Esophagus muscularis mucosa (tissue), 4 donors: ENCODE measurements at places on chromosomes 2 and 18. TPM values are rescaled to one million over a fixed set of nuclear protein-coding genes. Genes with fewer than 3 reads are reported as not detected.
A peak's percentile ranks its signal among the peaks of the same experiment; 100 is the strongest.

GRCh38 chr2:177283906-177284305 is 19.4 kb upstream of the NFE2L2 start:
- no peak for DNase-seq

The ABCG8 gene
- not detected for total RNA-seq

The EVA1A gene
- total RNA-seq: 0.69 TPM

GRCh38 chr2:233404222-233404621 is 49.9 kb downstream of the DGKD start:
- no peak for DNase-seq

The CERKL gene
- total RNA-seq: 0.19 TPM

DNA sequence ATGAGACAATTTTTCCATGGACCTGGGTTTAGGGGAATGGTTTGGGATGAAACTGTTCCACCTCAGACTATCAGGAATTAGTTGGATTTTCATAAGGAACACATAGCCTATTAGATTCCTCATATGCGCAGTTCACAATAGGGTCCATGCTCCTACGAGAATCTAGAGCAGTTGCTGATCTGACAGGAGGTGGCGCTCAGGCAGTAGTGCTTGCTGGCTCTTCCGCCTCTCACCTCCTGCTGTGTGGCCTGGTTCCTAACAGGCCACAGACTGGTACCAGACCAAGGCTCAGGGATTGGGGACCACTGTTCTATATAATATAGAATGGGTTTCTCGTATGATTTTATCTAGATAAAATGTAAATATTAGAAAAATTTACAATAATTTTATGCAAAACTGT is 338.7 kb downstream of the CPS1 start:
- no peak for DNase-seq

DNA sequence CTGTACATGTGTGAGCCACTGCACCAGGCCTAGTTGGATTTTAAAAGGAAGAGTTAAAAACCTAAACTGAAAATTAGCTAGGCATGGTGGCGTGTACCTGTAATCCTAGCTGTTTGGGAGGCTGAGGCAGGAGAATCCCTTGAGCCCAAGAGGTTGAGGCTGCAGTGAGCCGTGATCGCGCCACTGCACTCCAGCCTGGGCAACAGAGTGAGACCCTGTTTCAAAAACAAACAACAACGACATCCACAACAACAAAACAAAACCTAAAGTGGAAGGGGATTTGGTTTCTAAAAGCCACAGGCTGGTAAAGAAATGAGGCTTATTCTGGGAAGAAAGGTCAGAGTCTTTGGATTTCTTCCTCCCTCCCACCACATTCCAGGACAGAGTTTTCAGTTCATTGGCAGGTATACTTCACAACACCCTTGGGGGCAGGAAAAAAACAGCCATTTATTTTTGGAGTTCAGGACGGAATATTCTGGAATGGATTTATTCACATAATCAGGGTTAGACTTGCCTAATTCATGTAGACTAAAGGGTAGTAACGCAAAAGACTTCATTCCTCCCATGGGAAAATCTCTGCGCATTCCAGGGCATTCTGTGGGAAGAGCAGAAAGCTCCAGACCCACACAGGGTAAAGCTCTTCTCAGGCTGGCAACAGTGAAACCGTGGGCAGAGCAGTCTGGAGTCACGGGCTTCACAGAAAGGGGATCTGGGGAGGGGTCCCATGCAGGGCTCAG is 34.9 kb downstream of the TEX44 start:
- no peak for DNase-seq

DNA sequence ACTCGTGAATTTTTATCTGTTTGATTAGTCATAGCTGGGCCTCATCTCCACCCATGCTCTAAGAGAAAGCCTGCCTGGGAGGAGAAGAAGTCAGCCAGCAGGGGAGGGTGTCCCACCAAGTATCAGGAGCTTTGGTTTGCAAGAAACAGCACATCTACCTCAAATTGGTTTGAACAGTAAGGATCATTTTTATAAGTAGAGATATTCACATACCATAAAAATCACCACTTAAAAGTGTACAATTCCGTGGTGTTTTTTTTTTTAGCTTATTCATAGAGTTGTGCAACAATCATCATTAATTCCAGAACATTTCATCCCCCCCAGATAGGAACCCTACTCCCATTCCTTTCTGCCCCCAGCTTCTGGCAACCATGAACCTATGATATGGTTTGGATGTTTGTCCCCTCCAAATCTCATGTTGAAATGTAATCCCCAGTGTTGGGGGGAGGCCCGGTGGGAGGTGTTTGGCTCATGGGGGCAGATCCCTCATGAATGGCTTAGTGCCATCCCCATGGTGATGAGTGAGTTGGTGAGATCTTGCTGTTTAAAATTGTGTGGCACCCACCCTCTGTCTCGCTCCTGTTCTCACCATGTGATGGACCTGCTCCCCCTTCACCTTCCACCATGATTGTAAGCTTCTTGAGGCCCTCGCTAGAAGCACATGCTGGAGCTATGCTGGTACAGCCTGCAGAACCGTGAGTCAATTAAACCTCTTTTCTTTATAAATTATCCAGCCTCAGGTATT is 36.2 kb upstream of the HS6ST1 start:
- peak; percentile 42 for DNase-seq

GRCh38 chr2:109066501-109066900 is 62.5 kb upstream of the SH3RF3 start:
- peak; percentile 64 for DNase-seq

DNA sequence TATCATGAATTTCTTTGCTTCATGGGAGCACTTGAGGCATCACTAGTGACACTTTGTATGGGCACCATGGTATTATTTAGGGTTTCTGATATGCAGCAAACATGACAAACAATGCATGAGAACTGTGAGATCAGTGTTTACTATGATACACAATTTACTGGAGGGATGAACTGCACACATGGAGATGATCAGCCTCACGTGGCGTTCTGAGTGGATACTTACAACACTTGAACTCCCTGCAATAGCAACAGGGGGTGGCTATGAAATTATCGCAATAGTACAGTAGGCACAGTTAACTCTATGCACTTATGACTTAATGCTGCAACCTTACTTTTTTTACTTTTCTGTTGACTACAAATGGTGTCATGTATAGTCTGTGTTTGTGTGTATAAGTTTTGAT is 18.5 kb upstream of the UGT1A8 start:
- DNase-seq: no peak

The SCN9A gene
- 4.0 TPM for total RNA-seq

DNA sequence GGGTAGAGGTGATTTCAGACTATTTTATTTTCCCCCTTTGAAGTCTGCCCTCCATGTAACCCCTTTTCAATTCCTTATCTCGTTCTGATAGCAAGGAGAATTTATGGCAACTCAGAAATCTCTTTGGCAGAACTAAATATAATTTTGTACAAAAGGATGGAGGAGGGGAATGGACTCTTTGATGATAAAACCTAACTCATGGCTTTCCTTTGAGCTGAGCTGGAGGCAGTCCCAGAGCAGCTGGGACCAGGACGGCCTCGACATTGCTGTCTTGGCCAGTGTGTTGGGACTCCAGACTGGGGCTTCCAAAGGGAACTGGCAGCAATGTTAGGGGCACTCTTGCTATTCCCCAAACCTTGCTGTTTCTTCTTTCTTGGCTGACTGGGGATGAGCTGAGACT is 47.7 kb downstream of the PAX8 start:
- DNase-seq: no peak

GRCh38 chr2:206521612-206522011 is 78.3 kb downstream of the ADAM23 start:
- no peak for DNase-seq

- DNase-seq: no peak
Measured at GRCh38 chr18:37845498-37845897, 279.9 kb upstream of the CELF4 start.

DNA sequence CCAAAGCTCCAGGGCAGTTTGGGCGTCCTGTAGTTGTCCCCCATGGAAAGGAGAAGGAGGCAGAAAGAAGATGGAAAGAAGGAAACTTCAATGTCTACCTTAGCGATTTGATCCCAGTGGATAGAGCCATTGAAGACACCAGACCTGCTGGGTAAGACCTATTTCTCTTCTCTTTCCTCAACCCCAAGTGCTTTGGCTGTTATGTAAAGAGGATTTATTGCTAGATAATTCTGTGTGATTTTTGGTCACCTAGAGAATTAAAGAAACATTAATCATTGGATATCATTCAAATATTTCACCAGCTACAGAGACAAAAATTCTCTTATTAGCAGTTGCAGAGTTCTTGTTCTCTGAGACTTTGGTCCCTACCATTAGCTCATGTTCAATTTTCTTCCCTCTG is 1.9 kb downstream of the GALNT5 start:
- DNase-seq: no peak

DNA sequence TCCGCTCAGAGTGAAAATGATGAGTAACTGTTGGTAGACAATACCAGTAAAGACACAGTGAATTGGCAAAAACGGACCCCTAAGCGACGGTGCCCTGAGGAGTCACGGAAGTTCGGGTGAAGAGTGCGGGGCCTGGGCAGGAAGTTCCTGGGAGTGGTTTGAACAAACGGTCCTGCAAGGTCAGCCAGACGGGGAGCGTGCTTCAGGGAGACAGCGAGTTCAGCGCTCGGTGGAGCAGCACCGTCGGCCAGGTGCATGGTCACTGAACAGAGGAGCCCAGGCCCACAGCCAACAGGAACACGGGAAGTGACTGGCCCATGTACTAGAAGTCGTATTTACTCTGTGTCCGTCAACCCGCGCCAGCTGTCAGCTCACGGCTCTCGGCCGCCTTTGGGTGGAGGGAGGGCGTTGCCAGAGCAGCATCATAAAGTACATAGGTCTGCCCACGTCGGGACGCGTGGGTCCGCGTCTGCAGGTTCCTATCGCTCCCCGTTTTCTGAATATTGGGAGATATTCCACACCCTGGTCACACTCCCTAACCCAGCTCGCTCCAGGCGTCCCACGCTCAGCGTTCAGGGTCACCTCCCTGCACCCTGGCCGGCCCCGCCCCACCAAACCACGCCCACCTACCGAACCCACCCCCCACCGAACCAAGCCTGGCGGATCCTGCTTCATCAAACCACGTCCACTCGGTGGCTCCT is 75.6 kb upstream of the UXS1 start:
- DNase-seq: peak; percentile 91

DNA sequence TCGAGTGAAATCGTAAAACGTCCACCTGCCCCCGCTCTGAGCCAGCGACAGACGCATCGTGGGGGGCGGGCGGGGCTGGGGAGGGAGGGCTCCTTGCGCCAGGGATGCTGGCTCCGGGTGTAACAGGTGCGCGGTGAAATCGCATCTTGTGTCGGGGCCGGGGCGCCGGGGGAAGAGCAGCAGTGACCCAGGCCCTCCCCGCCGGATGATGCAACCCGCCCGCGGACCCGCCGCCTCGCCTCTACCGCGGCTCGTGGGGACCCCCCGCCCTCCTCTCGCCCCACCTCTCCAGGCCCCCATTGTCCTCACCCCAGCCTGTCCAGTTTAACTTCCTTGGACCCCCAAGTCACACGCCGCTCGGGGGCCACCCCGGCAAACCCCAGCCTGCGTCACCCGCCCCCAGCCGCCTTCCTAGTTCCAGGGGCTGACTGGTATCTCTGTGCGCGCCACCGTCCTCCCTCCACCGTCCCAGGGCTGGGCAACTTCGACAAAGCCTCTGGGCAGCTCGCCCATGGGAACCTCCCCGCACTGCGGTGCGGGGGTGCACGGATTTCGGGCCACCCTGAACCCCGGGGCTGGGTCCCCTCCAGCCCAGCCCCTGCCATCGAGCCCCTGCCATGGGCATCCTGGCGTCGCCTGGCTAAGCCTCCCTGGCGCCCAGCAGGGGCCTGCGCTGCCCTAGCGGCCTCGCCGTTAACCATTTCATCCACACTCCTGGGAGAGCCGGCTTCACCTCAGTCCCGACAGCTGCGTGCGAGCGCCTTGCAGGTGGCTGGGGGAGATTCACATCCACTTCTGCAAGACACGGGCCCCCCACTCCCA is 799 bp upstream of the KIF1A start:
- DNase-seq: no peak

DNA sequence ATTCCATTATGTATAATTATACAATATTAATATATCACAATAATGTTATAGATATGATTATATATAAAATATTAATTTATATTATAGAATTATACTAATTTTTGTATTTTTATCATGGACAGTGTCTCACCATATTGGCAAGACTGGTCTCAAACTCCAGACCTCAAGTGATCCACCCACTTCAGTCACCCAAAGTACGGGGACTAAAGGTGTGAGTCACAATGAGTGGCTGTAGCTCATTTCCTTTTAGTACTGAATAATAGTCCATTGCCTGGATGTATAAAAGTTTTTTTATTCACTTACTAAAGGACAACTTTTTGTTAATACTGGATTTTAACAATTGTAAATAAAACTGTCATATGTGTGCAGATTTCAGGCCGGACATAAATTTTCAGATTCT is 417.6 kb upstream of the LINC00305 start:
- no peak for DNase-seq

The MARCHF4 gene
- not detected for total RNA-seq

GRCh38 chr2:203143391-203143790 is 95.4 kb upstream of the CYP20A1 start:
- DNase-seq: no peak

The ANKRD30B gene
- total RNA-seq: not detected

DNA sequence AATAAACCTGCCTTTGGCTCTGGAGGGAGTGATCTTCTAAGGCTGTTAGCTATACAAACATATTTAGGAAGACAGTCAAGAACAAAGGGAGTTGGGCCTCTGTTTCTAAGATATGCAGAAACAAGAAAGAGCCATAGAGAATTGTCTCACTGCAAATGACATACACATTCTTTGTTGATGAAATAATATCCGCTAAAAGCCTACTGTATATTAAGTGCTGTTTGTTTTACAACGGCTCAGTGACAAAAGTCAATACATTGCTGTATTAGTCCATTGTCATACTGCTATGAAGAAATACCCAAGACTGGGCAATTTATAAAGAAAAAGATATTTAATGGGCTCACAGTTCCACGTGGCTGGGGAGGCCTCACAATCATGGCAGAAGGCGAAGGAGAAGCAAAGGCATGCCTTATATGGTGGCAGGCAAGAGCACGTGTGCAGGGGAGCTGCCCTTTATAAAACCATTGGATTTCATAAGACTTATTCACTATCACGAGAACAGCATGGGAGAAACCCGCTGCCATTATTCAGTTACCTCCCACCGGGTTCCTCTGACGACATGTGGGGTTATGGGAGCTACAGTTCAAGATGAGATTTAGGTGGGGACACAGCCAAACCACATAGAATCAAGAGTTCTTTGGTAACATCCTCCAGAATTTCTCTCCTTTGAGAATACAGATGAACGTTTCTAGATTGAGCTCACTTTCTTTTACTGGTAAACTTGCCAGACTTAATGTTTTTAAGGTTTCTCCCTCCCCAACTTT is 157.8 kb downstream of the PIK3C3 start:
- DNase-seq: no peak

GRCh38 chr2:191738667-191739066 is 60.7 kb downstream of the NABP1 start:
- DNase-seq: no peak

GRCh38 chr2:215660687-215661086 is 224.8 kb upstream of the FN1 start:
- no peak for DNase-seq

DNA sequence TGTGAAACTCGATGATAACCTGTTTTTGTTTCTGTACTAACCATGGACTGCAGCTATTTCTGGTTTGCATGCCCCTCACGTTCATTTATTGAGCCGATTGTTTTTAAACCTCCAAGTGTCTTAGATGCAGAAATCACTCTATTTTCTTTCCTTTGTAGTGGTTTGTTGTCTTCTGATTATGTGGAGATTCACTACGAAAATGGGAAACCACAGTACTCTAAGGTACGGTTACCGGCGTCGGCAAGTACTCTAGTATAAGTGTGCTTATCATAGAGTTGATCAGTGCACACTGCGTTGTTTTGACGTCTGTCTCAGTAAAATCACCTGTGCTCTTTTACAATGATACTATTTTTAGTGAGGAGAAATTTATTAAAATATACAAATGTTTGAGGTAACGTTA is 87.4 kb downstream of the ADAM23 start:
- no peak for DNase-seq

- no peak for DNase-seq
Measured at GRCh38 chr2:172845028-172845630, 109.5 kb downstream of the RAPGEF4 start.
